ENCODE measurements at places on chromosomes 5 and 9.
A peak's percentile ranks its signal among the peaks of the same experiment; 100 is the strongest.

GRCh38 chr5:114361724-114362196 is at the start of gene KCNN2:
Gene KCNN2 (plus strand): TSS chr5:114362070. CDS start chr5:114362140, 70 bp downstream.
- DNase-seq: peak; percentile 22

GRCh38 chr5:132467287-132467984 is 23.1 kb downstream of the IRF1 start:
- DNase-seq: peak; percentile 76

DNA sequence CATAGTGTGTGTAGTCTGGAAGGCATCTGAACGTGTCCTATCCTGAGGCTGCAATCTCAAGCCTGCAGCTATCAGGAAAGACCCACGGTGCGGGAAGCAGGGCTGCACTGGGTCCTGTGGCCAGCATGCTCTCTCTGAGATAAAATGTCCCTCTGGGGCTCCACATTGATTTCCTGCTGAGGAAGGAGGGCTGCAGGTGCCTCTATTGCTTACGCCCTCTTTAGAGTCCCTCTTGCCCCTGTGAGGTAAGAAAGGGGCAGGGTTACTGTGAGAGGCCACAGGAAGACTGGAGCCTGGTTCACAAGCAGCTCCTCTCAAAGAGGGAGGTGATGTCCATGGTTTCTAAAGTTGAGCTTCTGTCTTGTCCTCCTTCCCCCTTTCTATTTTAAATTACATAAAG is 299.9 kb upstream of the RFX3 start:
- DNase-seq: no peak

DNA sequence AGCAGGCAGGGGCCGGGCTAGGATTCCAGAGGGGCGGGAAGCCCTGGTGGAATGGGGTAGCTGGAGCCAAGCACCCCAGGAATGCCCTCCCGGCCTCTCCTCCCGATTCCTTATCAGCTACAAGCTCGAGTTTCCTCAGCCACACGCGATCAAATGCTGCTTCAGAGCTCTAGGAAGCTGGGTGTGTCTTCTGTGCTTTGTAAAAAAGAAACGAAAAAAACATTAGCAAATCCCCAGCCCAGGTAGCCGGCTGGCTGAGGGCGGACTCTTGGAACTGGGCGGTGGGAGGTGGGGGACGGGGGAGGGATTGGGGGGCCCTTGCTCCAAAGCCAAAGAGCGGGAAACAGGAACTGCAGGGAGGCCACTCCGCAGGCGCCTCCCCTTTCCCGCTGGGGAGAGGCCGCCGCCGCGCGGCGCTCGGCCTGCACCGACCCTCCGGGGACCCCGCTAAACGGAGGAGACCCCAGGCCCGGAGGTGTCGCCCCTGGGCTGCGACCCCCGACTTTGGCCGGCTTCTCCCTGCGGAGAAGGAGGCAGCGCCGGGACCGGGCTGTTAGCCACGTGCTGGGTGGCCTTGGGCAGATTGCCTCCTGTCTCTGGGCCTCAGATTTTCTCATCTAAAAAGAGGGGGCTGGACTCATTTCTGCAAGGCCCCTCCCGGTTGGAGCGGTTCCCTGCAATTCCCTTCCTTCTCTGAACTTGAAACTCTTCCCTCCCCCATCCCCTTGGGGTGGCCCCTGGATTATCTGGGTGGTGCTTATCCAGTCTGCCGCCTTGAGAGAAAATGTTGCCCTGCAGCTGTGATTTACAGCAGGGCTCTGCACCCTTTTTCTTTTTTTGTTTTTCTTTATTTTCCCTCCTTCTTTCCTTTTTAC is 40.9 kb upstream of the FABP6 start:
- no peak for DNase-seq

GRCh38 chr5:98102936-98103335 is 670.5 kb upstream of the RGMB start:
- DNase-seq: no peak

DNA sequence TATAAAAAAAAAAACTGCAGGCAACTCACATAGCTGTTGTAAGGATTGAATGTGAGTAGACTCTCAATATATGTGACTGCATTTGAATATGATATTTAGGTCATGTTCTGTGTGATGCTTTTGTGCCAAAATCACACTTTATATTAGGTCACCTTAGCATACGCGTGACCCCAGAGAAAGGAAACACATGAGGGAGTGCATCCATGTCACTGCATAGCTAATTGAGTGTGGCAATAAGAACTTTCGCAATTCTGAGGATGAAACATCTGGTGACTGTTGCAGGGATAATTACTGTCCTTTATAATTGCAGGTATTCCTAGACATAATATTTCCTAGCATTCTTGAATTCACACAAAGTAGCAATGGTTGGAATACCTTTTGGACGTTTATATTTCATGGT is 459.5 kb upstream of the KLF4 start:
- no peak for DNase-seq

DNA sequence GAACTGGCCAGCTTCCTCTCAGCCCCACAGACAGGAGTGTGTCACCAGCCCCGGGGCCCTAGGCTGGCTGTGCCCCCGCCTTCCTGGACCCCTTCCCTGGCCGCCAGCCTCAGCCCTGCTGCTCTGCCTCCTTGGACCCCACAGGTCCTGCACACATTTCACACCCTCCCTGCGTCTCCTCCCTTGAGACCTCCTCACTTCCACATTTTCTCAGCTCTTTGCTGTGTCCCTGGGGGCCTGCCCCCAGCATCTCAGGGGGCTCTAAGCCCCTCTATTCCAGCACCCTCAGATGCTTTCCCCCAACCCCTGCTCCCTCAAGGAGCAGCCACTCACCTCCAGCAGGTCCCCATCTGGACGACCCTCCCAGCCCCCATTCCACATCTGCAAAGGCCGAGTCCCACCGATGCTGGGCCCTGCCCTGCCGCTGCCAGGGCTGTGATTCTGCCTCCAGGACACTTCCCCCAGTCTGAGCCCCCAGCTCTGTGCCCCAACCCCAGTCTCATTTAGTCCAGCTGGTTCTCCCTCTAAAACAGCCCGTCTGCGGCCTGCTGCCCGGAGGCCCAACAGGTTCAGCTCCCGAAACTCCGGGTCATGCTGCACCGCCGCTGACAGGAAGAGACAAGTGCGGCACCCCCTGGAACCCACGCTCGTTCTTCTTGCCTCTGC is 4.2 kb downstream of the SLC34A3 start:
- no peak for DNase-seq

DNA sequence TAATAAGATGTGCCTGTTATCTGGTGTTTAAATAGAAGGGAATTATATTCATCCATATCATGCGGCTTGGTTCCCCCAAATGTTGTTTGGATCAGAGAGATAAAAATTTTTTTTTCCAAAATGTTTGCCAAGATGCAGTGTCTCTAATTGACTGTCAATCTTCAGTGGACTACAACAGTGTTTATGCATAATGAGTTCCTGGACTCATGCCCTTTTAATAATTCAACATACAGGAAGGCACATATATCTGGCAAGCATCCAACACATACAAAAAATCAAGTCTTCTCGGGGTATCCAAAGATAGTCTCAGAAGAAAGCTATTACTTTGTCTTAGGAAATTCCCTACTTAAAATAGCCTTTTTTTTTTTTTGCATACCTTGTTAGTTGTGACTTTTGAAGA is 1534.7 kb downstream of the EFNA5 start:
- no peak for DNase-seq

DNA sequence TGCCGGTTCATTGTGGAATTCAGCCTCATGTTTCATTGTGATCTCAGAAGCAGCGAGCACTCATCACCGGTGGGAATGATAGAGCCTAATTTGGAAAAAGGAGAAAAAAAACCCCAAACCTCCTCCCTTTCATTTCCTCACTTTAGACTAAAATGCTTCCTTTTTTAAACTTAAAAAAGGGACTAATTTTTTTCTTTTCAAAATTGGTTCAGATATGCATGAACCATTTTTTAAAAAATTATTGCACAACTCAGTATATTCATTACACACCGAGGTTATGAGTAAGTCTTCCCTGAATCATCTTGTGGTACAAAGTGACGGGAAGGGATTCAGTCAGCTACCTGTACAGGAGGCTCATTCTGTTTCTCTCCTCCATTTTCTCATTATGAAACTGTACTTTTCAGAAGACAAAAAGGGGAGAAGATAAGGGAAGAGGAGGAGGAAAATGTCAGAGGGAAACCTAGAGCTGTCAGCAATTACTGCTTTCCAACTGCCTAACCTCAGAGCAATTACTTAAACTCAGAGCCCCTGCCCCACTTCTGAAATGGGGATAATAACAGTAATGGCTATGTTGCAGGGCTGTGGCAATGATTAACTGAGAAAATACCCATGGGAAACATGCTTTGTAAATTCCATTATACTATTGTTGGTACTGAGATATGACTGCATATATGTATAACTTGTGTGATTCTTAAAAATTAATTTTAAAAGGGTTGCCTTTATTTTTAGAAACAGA is 24.0 kb downstream of the GALNT10 start:
- no peak for DNase-seq

- no peak for DNase-seq
Measured at GRCh38 chr9:74595286-74595685, 98.2 kb downstream of the RORB start.

DNA sequence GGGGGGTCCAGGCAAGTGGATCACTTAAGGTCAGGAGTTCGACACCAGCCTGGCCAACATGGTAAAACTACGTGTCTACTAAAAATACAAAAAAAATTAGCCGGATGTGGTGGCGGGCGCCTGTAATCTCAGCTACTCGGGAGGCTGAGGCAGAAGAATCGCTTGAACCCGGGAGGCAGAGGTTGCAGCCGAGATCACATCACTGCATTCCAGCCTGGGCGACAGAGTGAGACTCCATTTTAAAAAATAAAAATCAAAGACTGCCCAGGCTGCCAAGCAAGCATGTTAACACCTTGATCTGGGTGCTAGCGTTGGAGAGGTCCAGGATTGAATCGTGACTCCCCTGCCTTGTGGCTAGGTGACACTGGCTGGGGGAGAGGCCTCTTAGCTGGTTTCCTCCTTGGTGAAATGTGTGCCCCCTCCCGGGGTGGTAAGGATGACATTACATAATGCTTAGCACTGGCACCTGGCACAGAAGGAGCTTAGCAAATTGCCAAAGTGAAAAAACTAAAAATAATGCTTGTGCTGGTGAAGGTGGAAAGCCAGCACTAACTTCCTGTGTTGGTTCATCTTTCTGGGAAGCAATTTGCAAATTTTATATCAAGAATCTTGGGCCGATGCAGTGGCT is 2.2 kb upstream of the CIZ1 start:
- no peak for DNase-seq

DNA sequence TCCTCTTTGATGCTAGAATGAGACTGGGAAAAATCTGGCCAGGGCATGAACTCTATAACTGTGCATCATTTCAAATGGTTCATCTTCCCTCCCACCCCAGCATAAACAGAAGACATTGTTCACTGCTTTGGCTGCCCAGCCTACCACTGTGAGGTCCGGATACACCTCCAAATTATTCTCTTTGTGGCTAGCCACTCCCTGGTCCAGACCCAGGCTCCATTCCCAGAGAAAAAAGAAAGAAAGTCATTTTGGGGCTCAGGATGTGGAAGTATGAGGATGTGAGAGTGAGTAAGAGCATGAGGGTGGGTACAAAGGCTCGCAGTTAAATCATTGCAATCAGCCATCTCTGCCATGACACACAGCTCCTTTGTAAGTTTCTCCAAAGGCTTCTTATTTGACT is 559.2 kb downstream of the PSAT1 start:
- DNase-seq: no peak

DNA sequence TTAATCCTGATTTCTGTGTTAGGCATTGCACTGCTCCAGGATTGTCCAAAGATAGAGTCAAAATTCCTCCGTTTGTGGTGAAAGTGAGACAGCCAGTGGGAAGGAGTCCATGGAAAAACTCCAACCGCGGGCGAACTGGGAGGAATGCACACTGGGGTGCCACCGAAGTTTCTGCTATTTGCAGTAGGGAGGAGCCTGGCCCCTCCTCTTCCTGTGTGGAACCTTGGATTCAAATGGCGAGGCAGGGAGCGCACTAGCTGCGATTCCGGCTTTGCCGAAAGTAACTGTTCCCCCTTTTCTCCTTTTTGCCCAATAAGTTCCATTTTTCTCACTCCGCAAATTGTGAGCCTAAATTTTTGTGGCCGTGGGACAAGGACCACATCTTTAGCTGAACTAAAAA is 9.3 kb downstream of the BAAT start:
- DNase-seq: no peak

DNA sequence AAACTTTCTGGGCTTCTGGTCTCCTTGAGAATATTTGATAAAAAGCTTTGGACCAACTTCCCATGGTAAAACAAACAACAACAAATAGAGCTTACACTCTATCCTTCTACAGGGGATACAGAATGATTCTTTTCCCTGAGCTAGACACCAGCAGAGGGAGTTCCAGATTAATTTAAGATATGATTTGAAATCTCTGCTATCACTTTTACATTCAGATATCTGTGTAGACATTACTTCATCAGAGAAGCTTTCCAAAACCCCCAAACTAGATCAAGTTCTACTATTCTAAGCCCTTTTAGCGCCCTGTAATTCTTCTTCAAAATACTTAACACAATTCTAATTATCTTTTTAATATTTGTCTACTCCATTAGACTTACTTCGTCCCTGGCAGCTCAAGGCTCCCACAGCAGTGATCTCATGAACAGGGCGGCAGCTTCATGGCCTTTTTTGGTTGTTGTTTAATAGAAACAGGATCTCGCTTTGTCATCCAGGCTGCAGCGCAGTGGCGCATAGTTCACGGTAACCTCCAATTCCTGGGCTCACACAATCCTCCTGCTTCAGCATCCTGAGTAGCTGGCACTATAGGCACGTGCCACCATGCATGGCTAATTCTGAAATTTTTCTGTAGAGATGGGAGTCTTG is 955 bp upstream of the GALNT12 start:
- no peak for DNase-seq

DNA sequence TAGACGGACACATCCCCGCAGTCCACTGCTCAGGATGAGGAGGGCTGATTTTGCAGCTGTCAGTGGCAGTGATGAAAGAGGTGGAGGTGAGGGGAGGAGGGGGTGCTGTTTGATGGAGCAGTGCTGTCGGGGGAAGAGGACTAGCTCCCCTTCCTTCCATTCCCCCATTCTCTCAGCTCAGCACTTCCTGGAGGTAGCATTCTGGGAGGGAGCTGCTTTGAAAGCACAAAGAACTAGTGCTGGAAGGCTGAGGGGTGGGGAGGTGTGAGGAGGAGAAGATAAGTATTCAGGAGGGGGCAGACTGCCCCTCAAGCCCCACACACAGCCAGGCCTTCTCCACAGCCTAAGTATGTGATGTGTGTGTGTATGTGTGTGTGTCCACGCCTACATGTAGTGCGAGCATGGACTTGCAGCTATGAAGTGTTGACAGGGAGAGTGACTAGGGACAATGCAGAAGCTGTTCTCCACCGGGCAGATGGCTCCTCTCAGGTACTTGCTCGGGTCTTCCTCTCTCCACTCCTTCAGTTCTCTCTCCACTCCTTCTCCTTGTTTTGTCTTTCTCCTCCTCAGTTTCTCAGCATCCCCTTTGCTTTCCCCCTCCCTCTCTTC is 65.5 kb upstream of the HSPA9 start:
- DNase-seq: no peak

DNA sequence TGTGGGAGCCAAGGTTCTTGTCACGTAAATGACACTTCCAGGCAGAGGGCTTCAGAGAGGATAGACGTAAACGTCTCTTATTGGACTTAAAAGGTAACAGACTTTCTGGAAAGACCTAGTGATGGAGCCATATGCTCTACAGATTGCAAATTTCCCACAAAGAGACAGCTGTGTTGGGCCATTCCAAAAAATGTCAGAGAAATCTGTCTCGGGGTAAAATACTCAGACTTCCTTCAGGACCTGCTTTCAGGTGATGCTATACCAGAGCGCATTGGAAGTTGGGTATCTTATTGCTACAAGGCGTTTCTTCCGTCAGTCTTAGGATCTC is 29.2 kb downstream of the PROP1 start:
- no peak for DNase-seq

- DNase-seq: no peak
Measured at GRCh38 chr9:73575101-73576060, 423.7 kb downstream of the ANXA1 start.

- DNase-seq: no peak
Measured at GRCh38 chr5:23461576-23461975, 45.8 kb upstream of the PRDM9 start.

Data from GM12864 (cell line).